CD4-positive, alpha-beta T cell treated with Interleukin-10 for 1 hour (primary cell): ENCODE measurements at places on chromosomes 13 and 19.
A peak's percentile ranks its signal among the peaks of the same experiment; 100 is the strongest.

GRCh38 chr19:29255912-29256311 is 43.0 kb upstream of the UQCRFS1 start:
- no peak for DNase-seq

- DNase-seq, result no peak
Measured at GRCh38 chr13:108274718-108275117, 5.2 kb downstream of the TNFSF13B start.

DNA sequence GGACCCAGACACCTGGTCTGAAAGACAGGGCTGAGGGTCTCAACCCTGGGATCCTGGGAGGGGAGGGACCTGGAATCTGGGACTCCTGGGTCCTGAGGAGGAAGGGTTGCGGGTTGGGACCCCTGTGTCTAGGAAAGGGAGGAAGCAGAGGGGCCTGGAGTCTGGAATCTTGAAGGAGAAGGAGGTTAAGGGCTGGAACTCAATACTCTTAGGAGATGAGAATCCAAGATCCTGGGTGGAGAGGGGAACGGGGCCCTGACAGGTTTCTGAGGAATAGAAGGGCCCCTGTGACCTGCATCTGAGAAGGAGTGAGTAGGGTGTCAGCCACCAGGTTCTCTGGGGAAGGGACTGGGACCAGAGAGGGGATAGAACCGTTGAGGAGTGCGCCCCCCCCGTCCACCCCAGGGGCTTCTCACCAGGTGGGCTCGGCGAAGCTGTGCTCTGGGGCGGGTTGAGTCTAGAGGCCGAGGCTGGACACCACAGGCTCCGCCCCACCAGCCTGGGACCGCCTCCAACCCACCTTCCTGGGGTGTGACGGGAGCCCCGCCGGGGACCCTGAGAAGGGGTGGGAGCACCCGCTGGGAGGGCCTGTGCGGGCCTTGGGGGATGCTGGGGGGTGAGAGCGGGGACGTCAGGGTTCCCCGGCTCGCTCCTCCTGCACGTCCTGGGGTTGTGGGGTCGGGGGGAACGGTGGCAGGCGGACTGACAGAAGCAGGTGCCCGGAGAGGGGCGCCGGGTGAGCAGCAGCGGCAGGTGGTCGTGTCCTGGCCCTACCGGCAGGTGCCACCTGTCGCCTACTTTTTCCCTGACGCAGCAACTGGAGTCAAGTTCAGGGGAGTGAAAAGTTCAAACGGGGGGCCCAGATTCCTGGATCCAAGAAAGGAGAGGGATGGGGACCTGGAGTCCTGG is at the start of gene MAMSTR:
MAMSTR (minus strand) TSS at position 463 of the 909 bp plus-strand sequence. CDS start 694 bp downstream, outside the sequence.
- no peak for DNase-seq

GRCh38 chr13:96090240-96091101 is 564 bp downstream of the HS6ST3 start:
- DNase-seq, result no peak

DNA sequence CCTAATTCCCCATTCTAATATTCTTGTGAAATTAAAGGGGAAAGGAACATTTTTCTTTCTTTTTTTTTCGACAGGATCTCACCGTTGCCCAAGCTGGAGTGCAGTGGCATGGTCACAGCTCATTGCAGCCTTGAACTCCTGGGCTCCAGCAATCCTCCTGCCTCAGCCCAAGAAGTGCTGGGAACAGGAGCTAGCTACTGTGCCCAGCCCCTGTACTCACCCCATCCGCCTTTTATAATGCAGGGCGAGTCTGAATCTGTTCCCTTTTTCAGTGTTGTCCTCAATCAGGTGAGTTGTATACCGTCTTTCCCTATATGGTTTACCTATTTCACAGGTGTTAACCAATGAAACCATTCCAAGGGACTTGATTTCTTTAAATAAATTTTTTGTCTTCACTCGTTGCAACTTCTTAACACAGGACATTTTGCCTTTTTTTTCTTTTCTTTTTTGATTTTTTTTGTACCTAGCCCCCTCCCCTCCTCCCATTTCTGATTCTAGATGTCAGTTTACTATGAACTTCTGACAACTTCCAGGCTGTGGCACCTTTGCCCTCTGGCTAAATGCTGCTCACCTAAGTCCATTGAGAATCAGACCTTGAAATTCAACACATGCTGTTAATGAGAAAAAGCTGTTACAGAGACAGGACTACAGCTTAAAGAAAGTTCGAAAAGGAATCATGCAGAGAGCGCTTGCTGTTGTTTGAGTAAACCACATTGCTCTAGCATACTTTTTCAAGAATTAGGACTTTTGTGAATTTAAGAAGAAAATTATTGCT is 562.1 kb upstream of the KLF12 start:
- DNase-seq, result no peak

GRCh38 chr19:42109896-42110295 is 22.4 kb downstream of the POU2F2 start:
- no peak for DNase-seq

- DNase-seq, result no peak
Measured at GRCh38 chr13:95564733-95565291, 12.3 kb downstream of the CLDN10 start.

GRCh38 chr19:6100284-6100915 is 9.9 kb downstream of the RFX2 start:
- DNase-seq, result peak; percentile 34

DNA sequence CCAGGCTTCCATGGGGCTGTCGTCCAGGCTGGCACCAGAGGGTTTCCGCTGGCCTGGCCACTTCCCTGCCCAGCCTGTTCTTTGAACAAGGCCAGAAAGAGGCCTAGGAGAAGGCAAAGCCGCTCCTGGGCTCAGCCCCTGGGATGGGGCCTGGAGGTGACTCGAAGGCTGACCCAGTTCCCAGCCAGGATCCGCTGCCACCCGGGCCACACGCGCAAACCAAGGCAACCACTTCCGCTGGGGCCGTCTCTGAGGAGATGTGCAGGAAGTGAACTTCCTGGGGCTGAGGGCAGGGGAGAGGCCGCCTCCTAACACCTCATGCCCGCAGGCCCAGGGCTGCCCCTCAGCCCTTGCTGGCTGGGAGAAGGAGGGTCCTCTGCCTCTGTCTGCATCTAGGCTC is 15.2 kb downstream of the PLEKHF1 start:
- DNase-seq, result peak; percentile 84

- no peak for DNase-seq
Measured at GRCh38 chr19:38665950-38666662, 18.7 kb downstream of the ACTN4 start.

GRCh38 chr13:111957913-111958450 is 109.0 kb upstream of the SOX1 start:
- DNase-seq, result no peak

GRCh38 chr19:20558011-20558410 is 7.6 kb downstream of the ZNF737 start:
- no peak for DNase-seq

DNA sequence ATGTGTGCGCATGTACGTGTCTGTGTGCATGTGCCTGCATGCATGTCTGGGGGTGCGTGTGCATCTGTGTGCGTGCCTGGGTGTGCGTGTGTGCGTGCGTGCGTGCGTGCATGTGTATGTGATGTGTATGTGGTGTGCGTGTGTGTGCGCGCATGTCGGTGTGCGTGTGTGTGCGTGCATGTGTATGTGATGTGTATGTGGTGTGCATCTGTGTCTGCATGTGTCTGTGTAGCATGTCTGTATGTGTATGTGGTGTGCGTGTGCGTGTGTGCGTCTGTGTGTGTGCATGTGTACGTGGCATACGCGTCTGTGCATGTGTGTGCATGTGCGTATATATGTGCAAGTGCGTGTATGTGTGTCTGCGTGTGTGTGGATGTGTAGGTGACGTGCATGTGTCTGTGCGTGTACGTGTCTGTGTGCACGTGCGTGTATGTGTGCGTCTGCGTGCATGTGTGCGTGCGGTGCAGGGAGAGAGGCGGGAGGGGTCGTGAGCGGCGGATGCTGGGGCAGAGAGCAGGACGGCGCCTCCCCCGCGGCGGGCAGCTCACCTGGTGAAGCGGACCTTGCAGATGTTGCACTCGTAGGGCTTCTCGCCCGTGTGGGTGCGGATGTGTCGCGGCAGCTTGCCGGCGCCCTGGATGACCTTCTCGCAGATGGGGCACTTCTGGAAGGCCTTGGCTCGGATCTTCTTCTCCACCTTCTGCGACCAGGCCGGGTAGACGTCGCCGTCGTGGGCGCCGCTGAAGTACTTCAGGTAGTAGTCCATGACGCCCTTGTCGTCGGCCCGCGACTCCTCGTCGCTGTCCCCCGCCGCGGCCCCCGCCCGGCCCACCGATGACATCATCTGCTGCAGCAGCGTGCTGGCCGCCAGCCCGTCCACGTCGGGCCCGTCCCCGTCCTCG is 13.0 kb downstream of the ZBTB7A start:
- no peak for DNase-seq

DNA sequence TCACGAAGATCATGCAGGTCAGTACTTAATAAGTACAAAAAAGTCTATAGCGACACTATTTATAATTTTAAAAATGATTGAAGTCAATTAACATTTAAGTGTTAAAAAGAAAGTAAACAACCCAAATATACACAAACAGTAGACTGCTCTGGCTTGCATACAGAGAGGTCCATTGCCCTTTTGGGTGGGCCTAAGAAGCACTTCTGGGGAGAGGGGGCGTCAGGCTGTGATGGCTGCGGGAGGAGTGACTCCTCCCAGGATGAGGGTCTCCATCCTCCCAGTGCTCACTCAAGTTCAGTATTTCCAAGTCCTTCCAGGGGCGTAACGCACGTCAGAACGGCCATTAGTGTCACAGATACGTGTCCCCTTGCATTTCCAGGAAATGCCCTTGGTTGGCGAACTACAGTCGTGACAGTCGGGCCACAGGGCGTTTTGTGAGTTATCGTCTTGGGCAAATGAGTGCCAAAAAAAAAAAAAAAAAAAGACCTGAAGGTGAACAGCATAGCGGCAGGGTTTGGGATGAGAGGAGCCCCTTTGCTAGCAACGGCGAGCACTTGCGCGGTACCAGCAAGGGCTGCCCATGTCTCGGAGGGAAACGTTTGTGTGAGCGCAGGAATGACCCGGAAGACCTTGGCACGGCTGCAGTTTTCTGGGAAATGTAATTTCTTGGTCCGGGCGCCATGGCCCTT is at the start of gene SCGB2B2:
SCGB2B2 (minus strand) TSS at position 463 of the 689 bp plus-strand sequence. CDS start 82,596 bp downstream, outside the sequence.
- peak; percentile 86 for DNase-seq

DNA sequence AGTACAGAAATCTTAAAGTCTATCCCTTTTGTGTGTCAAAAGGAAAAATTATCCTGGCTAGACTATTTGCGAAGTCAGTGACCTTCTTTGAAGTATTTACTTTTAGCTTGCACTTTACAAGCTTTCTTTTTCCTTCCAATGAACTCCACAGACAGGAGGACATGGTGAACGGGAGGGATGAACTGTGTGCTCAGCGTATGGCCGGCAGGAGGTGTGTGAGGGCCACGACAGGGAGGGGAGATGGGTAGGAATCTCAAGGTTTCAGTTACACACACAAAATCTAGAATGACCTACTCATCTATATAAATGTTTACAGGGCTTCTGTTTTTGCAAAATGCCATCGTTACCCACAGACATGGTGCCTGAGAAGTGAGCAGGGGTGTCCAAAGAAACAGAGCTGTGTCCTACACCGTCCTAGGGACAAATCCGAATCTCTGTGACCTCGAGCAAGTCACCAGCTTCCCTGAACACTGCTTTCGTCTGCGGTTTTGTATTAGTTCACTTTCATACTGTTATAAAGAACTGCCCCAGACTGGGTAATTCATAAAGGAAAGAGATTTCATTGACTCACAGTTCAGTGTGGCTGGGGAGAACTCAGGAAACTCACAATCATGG is 537.2 kb downstream of the LIG4 start:
- no peak for DNase-seq

DNA sequence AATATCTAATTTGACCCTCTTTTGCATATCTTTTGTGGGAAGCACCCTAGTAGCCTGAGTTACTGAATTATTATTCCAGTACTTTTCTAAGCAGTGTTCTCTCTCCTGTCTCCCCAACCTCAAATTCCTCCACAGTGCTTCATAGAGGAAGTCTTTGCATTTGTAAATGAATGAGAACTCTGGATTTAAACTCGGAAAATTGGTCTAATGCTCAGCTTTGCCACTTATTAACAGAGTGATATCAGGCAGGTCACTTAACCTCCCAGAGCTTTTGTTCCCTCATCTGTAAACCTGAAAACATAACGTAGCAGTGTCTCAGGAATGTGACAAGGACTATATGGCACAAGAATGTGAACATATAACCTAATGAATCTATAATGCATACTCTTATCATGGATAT is 26.2 kb downstream of the FREM2 start:
- no peak for DNase-seq

- DNase-seq, result no peak
Measured at GRCh38 chr13:52361225-52361624, 44.7 kb downstream of the THSD1 start.

DNA sequence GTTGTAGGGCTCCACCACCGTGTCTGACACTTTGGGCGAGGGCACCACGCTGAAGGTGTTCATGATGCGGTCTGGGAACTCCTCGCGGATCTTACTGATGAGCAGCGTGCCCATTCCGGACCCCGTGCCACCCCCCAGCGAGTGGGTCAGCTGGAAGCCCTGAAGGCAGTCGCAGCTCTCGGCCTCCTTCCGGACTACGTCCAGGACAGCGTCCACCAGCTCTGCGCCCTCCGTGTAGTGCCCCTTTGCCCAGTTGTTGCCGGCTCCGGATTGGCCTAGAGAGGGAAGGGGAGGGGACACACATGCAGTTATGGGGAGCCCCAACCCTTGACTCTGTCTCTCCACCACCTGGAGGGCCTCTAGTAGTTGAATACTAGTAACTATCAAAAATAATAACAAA is 6.2 kb downstream of the TUBB4A start:
- DNase-seq, result no peak

GRCh38 chr13:62278271-62278670 is 862.6 kb upstream of the PCDH20 start:
- DNase-seq, result no peak

GRCh38 chr13:20721454-20722357 is 18.2 kb downstream of the IL17D start:
- no peak for DNase-seq

DNA sequence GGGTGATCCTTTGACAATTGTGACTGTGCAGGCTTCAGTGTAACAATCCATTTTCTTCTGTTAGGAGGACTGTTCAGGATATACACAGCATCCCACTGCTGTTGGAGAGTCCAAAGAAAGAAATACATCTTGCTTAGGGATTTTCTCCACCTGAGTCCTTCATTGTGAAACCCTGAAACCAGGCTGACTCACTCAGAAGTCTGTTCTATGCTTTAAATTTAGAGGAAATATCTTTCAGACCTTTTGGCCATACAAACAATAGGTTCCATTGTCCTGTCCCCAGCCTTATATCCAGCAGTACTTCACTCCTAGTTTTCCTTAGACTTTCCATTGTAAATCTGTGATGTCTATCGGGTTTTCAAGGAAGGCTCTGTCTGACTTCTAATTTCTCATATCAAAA is 379.1 kb downstream of the SUCLA2 start:
- no peak for DNase-seq

- DNase-seq, result no peak
Measured at GRCh38 chr13:109743706-109744453, 42.5 kb downstream of the IRS2 start.

GRCh38 chr19:8085598-8086408 is 33.2 kb downstream of the CCL25 start:
- DNase-seq, result no peak

DNA sequence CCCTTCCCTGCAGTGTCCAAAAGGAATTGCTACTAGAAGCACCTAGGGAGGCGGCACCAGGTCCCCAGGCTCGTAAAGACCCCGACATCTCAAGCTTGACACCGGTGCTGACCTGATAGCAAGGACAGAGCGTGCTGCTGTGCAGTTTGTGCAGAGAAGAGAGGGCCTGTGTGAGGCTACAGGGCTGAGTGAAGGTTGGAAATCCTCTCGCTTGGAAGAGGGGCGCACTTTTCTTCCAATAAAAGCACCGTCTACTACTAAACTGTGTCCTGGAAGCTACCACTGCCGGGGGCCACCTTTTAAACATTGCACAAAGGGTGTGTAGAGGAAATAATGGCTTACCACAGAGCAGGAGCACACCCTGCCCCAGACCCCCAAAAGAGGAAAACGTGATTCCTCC is 11.0 kb downstream of the TMEM272 start:
- no peak for DNase-seq
